Left hindlimb (tissue), 1 donor: ENCODE measurements at places on chromosomes 6 and 20.

DNA sequence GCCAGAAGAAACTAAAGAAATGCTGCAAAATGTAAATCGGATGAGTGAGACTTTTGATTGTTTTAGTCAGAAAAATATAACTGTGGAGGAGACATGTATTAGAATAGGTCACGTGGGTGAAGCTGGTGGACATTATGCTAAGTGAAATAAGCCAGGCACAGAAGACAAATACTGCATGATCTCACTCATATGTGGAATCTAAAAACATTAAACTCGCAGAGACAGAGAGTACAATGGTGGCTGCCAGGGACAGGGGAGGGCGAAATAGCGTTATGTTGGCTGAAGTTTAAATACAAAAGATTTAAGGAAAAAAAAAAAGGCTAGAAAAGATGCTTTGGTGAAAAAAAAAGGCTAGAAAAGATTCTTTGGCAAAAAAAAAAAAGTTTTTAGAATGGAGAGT is 63.5 kb upstream of the HDDC2 start:
- DNase-seq, result no peak

- no peak for DNase-seq
Observed at GRCh38 chr6:159929819-159930218, 39.0 kb downstream of the MAS1 start.

DNA sequence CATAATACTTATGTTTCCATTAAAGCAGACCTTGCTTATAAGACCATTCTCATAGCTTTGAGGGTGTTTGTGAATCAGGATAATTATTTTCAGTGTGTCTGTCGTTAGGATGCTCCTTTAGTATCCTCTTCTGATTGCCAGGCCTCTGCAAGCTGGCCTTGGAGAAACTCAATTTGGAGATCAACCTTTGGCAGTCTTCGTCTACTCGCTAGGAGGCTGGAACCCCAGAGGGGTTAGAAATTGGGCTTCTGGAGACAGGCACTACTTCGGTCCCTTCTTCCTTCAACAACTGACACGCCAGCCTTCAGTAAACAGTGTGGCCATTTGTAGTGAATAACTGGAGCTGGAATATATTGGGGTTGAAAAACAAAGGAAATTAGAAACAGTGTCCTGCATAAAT is 100.8 kb upstream of the CITED2 start:
- DNase-seq, result no peak

DNA sequence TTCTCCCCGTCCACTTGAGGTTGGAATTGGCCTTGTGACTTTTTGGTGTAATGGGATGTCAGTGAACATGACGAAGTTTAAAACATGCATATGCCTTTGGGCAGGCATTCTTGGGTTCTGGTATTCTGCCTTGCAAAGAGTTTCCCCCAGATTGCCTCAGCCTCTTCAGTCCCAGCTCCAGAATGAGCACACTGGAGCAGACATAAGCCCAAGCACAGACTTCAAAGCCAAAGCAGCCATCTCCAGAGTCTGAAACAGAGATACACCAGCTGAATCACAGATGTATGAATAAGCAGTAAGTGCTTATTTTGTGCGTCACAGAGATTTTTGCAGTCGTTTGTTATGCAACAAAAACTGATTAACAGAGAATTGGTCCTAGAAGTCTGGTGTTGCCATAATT is 546.0 kb downstream of the FRK start:
- DNase-seq, result no peak

GRCh38 chr6:149250951-149251350 is 66.6 kb upstream of the TAB2 start:
- DNase-seq, result no peak

- no peak for DNase-seq
Observed at GRCh38 chr6:115643762-115644161, 416.9 kb downstream of the FRK start.

- DNase-seq, result no peak
Observed at GRCh38 chr6:151154418-151154817, 85.3 kb upstream of the AKAP12 start.

DNA sequence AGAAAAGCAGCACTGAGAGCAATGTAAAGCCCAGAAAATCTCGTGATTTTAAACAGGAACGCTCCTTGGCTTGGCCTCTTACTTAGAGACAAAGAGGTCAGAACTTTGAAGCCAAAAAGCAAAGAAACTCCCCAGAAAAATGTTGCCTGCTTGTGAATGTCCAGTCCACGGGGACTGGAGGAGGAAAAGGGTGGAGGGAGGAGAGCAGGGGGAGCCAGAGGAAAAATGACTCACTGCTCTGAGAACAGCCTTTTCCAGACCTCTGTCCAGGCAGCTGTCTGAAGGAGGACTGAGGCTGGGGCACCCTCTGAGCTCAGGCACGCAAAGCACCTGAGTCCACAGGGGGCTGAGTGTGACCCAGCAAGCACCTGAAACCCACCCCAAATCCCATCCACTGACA is 64.7 kb downstream of the TRAM2 start:
- peak; percentile 69 for DNase-seq

- no peak for DNase-seq
Observed at GRCh38 chr20:6882561-6883291, 115.2 kb downstream of the BMP2 start.

DNA sequence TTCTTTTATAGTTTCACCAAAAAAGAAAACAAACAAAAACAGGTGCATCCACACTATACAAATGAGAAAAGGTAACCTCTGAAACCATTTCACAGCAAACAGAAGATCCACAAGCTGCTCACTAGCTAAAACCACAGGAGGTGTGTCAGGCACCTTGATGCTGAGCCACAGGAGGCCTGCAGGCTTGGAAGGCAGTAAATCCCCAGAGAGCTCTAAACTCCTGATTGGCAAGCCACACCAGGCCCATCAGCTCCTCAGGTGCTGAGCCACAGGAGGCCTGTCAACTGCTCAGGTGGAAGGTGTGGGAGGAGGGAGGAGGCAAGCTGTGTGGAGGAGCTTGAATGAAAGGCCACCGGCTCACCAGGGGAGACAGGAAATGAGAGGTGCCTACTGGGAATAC is 273.0 kb downstream of the PKHD1 start:
- DNase-seq, result no peak

DNA sequence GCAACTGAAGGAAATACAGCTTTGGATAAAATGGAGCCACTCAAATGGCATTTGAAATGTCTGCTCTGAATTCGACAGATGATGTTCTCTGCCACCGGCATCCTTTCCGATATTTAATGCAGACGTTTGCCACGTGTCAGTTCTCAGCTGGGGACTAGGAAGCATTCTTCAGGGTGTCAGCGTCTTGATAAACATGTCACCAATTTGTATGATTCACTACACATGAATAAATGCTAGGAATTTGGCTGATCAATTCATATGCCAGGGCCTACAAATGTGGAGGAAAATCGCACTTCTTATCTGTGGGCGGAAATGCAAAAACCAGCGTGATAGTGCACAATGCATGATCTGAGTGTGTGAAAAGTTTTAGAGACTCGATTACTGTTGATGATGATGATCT is 169.5 kb downstream of the SLC24A3 start:
- DNase-seq, result no peak
